Umbilical cord (tissue), 2 donors: ENCODE measurements at places on chromosomes 2 and 18.

DNA sequence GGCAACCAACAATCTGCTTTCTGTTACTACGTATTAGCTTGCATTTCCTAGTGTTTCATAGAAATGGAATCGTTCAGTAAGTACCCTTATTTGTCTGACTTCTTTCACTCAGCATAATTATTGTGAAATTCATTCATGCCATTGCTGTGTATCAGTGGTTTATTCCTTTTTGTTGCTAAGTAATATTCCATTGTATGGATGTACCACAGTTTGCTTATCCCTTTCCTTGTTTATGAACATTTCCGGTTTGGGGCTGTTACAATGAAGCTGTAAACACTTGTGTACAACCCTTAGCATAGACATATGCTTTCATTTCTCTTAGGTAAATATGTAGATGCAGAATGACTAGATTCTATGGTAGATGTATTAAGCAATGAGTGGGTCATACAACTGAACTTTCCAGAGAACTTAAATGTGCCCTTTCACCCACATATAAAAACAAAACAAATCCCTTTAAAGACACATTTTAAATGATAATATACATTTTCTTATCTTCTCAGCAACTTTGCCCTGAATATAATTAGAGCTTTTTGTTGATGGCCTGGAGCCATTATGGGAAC is 21.9 kb downstream of the FER1L5 start:
- DNase-seq, result no peak

GRCh38 chr18:39259736-39260135 is 1694.1 kb upstream of the CELF4 start:
- no peak for DNase-seq

- DNase-seq, result no peak
Observed at GRCh38 chr2:177460973-177461585, 68.5 kb downstream of the AGPS start.

DNA sequence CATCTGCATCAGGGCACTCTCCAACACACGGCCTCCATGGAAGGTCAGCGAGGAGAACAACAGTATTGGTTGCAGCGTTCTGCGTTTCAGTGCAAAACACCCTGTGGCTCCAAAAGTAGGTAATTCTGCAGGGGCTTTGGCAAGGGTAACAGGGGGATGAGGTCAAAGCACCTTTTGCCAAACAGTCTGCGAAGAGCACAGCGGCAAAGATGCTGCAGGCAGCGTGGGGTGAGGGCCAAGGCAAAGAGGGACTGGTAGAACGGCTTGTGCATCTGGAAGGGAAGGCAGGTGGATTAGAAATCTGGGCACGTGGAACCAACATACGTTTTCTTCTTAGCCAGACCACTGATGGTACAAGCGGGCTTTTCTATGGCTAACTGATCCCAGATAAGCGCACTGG is 26.6 kb upstream of the GBX2 start:
- no peak for DNase-seq

GRCh38 chr2:98936353-98937351 is 627 bp upstream of the CRACDL start:
- DNase-seq, result no peak

DNA sequence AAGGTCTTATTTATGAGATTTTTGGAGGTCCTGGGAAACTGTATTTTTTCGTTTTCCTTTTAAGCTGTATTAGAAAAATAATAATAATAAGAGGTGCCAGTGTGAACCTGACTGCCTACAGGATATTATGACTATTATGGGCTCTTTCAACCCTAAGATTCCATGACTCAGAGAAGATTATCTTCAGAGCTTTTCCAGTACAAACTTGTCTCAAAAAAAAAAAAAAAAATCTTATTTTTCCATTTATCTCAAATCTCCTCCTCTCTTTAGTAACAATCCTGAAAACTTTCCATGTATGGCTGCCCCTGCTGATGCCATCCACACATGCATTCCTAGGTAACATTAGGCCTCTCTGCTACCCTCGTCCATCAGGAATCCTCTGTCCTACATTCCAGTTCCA is 36.7 kb upstream of the RPE start:
- DNase-seq, result peak; percentile 16

GRCh38 chr2:162011706-162012564 is 62.1 kb downstream of the DPP4 start:
- no peak for DNase-seq

- no peak for DNase-seq
Observed at GRCh38 chr2:163469561-163469962, 266.2 kb downstream of the FIGN start.

DNA sequence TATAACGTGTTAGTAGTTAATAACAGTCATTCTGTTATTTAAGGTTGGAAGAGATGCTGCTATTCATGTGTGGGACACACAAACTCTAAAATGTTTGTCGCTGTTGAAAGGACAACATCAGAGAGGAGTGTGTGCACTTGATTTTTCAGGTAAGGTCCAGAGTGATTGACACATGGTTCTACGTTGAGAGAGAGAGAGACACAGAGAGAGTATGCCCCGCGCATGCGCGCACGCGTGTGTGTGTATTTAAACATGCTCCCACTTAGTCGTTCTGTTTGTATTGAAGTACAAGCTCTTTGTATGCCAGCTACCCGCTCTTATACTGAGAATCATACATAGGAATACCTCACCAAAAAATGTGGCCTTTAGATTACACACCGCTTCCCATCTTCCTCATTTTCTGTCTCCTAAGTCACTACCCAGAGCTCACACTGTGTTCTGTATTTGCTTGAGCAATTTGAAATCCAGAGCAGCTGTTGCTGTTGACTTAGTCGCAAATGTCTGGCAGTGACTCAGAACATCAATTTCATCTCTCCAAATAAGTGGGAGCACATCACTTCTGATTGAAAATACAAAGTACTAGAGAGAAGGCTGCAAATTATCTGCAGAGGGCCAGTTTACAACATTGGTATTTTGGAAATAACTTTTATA is 148.1 kb downstream of the EML6 start:
- peak; percentile 12 for DNase-seq

GRCh38 chr2:121707920-121708361 is 28.7 kb downstream of the NIFK start:
- no peak for DNase-seq

- no peak for DNase-seq
Observed at GRCh38 chr18:26649193-26649543, 100.8 kb upstream of the KCTD1 start.

GRCh38 chr2:120678251-120678650 is 57.4 kb upstream of the GLI2 start:
- peak; percentile 81 for DNase-seq

DNA sequence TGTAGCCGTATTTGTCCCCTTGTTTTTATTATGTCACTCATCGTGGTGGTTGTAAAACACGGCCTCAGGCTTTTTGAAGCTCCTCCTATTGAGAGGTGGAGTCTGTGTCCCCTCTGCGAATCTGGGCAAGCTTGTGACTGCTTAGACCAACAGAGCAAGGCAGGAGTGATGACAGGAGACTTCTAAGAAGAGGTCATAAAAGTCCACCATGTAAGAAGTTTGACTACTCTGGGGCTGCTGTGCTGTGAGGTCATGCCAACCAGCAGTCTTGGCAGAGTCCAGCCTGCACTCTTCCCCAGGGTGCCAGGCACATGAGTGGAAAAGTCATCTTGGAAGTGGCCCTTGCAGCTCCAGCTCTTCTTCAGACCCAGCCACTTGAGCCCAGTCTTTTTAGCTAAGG is 83.8 kb upstream of the SPTBN1 start:
- no peak for DNase-seq

DNA sequence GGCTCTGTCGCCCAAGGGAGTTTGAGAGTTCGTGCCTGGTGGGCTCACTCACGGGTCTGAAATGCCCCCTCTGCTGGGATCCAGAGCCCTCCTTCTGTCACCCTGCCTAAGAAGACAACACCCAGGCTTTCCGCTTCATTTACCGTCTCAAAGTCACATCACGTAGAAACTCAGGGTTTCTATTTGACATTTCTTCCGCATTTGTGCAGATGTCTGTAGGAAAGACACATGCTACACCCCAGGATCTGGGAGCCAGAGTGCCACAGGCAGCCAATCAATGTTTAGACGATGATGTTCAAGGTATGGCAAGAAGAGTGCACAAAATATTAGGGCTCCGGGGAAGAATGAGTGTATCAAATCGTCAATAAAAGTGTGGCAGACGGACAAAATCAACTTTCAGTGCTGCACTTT is 24.4 kb upstream of the ACKR3 start:
- no peak for DNase-seq

DNA sequence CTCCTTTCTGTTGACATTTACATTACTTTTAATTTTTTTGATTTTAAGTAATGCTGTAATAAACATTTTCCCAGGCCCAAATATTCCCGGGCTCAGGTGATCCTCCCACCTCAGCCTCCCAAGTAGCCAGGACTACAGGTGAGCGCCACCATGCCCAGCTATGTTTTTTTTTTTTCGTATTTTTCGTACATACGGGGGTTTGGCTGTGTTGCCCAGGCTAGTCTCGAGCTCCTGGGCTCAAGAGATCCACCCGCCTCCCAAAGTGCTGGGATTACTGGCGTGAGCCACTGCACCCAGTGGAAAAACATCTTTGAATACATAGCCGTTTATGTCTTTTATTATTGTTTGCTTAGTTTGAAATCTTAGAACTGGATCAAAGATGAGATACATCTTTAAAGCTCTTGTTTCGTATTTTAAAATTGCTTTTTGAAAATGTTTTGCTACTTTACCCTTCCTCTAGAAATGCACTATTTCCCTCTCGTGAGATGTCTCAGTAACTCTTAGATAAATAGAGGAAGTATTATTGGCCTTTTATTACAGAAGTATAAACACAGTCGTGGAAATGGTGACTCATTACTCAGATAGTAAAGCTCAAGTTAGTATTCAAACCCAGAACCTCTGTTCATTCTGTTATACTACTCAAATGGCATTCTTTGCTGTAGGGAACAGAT is 2.4 kb downstream of the SMCHD1 start:
- peak; percentile 61 for DNase-seq

GRCh38 chr18:58481321-58482180 is 147.3 kb downstream of the ALPK2 start:
- DNase-seq, result no peak

GRCh38 chr18:43481069-43481468 is 203.8 kb upstream of the SYT4 start:
- DNase-seq, result no peak

DNA sequence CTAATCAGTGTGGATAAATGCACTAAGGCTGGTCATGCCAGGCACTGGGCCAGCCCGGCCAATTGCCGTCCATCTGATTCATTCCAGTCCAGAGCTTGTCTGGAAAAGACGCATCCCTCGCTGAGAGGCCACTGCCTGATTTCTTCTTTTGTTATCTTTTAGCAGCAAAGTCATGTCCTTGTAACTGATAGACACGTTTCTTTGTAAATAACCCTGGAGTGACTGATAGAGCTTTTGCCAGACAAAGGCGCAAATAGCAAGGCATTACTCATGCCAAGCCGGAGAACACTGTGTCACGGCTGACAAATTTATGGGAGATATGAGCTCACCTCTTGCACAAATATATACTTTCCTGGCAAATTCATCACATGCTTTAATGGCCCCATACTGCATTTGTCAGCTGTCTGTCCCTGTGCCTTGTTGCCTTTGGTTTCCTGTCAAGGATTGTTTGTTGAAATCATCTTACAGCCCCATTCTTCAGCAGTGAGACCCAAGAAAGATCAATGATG is 164.4 kb downstream of the ETAA1 start:
- peak; percentile 85 for DNase-seq

DNA sequence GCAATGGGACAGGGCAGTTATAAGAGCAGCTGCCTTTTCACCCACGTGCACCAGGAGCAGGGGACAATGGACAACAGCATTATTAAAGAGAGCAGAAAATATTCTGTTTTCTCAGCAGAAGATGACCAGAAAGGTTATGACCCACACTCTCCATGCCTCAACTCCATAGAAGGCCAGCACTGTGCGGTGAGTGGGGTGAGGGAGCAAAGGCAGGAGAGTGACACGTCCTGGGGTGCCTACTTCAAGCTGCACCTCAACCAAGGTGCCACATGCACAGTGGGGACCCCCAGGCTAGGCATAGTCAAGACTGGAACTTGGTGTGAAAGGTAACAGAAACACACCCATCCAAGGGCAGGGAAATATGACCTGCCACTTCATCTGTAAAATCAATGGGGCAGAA is 50.4 kb downstream of the POLR1A start:
- no peak for DNase-seq

- DNase-seq, result no peak
Observed at GRCh38 chr18:49135877-49136276, 185.1 kb upstream of the SMAD7 start.

- DNase-seq, result no peak
Observed at GRCh38 chr2:26376799-26377198, 24.9 kb upstream of the DRC1 start.

GRCh38 chr18:21242780-21243401 is 859 bp downstream of the GREB1L start:
- DNase-seq, result peak; percentile 38

- DNase-seq, result no peak
Observed at GRCh38 chr2:217158928-217159327, 299.1 kb upstream of the TNP1 start.

- DNase-seq, result no peak
Observed at GRCh38 chr2:203143391-203143790, 95.4 kb upstream of the CYP20A1 start.

DNA sequence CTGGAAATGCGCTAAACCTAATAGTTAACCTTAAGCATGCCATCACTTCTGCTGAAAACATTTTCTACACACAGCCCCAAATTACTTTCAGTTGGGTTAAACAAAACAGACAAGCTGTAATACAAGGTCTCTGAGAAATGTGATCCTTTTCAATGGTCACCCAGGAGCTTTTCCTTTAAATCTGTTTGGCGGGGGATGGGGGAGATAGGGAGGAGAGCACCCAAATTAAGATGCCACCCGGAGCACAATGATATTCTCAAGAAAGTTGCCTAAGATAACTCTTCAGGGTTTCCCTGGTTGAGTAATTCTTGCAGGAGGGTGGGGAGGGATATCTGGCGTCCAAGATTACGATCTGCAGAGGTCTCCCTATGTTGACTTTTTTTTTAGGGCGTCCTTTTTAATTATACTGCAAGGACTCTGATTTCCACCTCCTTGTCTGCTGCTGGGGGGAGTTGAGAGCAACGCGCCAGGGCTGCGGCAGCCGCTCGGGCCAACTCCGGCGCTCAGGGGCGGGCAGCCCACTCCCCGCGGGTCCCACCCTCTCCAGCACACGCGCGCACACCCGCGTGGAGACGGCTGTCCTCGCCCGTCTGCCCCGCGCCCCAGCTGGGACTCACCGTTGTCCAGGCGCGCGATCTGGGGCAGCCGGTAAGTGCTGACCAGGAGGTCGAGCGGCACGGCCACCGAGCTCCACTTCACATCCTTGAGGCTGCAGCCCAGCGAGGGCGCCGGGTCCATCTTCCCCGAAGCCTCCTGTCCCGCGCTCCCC is 807 bp downstream of the GAREM1 start:
- DNase-seq, result peak; percentile 37

GRCh38 chr2:104734937-104735586 is 118.9 kb upstream of the POU3F3 start:
- no peak for DNase-seq

GRCh38 chr2:8193686-8194615 is 487.9 kb upstream of the ID2 start:
- DNase-seq, result no peak
